ENCODE measurements at places on chromosomes 5 and 9.

- DNase-seq, result no peak
Observed at GRCh38 chr9:74907085-74907484, 19.4 kb upstream of the TRPM6 start.

- no peak for DNase-seq
Observed at GRCh38 chr9:137365552-137366444, 57.2 kb downstream of the EXD3 start.

DNA sequence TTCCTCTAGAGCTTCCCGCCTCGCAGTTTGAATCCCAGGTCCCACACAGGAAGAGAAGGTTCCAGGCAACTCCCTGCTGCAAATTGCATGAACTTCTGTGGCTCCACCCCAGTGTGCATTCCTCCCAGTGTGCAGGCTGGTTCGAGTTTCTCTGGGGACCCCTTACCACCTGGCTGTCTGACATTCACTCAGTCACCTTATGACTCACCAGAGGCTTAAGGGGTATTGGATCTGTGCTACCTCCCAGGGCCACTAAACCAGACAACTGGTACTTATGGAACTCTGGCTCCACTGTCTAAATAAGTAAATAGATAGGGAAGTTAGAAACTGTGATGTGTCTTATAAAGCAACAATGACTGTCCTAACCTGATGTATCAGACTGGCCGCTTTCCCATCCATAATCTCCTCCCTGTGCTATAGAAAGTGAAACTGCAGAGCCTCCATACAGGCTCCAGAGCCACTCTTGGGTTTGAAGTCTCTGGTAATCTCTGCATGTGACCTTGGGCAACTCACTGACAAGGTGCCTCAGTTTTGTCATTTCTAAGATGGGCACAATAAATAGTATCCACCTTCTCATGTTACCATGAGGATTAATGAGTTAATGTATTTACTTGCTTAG lies 720.6 kb downstream of the SEMA5A start:
- DNase-seq, result peak; percentile 57

DNA sequence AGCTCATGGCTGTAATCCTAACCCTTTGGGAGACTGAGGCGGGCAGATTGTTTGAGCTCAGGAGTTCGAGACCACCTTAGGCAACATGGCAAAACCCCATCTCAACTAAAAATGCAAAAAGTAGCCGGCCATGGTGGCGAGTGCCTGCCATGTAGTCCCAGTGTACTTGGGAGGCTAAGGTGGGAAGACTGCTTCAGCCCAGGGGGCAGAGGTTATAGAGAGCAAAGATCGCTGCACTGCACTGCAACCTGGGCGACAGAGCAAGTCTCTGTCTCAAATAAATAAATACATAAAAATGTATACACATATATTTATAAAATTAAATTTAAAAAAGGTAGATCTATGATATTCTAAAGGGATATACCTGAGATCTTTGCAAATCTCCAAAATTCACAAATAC lies 19.4 kb downstream of the ZBTB5 start:
- no peak for DNase-seq

DNA sequence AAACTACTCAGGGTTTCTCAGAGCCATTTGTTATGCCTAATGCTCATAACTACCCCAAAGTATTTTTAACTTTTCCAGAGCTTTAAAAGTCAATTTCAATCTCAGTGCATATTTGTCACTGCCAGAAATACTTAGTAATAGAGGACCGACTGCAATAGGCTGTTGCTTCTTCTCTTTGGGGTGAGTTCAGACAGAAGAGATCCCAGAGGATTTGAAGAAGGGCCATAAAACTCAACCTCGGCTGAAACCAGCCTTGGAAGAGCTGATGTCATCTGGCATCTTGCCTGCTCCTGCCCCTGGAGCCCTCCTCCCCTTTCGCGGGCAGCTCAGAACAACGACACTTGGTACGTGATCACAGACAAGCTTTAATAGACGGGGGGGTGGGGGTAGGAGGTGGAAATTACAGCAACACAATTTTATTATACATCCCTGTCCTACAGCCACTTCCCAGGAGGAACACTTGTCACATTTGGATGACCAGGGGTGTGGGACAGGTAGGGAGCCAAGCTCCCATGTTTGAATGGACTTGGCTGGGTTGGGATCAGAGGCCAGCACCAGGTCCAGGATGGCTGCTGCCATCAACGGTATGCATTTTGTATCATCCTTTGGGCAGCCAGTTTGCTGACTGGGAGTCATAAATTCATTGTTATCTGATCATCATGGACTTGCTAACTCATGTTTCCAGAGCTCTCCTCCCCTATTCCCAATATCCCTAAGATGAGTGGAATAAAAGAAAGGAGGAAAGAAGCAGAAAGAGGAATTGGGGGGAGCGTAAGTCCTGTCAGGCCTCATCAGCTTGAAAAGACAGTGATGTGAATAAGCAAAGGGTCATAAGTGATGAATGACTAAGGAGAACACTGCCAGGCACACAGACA lies 186.6 kb upstream of the PANK3 start:
- no peak for DNase-seq

GRCh38 chr5:35852084-35852734 lies 4.5 kb upstream of the IL7R start:
- peak; percentile 92 for DNase-seq

DNA sequence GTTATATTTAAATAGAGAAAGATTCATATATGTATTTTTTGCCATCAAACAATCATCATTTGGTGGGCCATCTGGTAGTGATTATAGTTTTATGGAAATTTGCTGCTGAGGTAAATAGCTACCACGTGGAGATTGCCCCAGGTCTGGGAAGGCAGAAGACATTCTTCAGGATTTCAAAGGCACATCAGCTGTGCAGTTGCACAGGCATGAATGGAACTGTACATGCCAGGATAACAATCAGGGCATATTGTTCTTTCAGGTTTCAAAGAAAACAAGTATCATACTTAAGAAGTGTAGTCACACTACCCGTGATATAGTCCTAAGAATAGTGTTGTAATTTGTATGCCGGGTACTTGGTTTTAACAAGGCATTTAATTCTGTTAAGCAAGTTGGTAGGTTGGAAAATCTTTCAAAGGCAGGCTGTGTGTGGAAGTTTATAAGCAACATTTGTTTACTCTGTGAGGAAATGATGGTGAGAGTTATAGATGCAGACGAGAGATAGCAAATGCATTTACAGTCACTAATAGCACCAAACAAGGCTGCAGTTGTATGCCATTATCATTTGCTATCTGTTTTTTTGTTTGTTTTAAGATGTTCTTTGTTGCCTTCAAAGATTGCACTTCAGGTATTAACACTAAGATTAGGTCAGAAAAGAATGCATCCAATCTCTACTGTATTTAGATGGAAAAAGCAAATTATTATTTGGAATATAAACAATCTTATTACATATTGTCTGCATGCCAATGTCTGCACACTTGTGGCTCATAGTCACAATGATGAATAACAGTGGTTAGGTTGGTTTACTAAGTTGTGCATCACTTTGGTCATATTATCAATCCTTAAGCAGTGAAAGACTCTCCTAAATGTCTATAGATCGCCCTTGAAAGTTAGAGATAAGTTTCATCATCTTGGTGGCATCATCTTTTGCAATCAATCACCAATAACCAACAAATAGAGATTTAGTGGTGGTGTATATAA lies 55.3 kb downstream of the RPS23 start:
- DNase-seq, result peak; percentile 7

DNA sequence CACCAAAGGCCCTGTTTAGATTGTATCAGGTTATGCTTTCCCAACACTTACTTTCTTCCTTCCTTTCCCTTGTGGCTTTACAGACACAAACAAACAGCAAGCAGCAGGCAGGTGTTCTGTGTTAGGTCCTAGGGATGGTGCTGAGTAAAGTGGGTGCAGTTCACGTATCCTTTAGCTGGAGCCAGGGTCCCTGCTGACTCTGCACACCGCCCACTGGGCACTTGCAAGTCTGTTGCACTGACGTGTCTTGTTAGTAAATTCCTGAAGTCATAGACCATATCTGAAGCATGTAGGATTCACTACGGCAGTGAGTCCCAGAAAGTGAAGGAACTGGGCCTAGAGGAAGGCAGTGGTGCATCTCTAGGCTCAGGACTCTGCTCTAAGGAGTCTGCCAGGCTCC lies 96.5 kb downstream of the DAPK1 start:
- DNase-seq, result no peak

DNA sequence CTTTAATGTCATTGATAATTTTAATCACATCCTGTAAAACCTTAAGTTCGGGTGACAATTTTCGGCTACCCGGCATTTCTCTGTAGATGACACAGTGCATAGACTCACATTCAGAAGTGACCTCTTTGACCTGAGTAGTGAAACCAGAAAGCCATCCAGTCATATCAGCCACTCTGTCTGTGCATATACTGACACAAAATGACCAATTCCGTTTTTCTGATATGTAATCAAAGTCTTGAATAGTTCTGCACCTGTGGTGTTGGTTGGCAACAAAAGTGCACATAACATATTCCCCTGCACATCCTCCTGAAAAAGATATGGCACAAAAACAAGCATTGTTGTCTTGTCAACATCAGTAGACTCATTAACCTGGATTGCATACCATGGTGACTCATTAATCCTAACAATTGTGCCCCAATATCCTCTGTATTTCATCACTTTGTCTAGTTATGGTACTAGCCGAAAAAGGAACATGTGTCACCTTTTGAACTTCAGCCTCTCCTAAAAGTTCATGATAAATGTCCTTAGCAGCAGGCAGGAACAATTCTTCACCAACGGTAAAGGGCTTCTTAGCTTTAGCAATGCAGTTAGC lies 4.6 kb upstream of the HNRNPA0 start:
- peak; percentile 60 for DNase-seq

GRCh38 chr9:125655691-125656410 lies 51.2 kb downstream of the MAPKAP1 start:
- peak; percentile 73 for DNase-seq

DNA sequence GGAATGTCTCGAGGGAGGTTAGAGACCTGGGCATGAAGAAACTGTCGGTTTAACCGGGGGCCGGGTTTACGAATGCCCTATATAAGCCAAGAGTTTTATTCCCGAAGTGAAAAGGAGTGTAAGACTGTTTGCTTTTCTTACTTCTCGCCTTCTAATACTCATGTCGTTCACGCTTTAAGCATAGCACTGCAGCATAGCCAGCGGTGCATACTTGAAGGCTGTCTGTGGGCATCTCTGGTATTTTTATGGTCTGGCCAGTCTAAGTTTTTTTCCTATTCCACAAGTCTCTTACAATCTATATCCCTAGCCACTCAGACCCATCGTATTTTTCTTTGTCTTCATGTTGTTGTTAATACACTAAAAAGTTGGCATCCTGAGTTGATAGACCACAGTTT lies 1.2 kb downstream of the UHRF2 start:
- DNase-seq, result peak; percentile 75

DNA sequence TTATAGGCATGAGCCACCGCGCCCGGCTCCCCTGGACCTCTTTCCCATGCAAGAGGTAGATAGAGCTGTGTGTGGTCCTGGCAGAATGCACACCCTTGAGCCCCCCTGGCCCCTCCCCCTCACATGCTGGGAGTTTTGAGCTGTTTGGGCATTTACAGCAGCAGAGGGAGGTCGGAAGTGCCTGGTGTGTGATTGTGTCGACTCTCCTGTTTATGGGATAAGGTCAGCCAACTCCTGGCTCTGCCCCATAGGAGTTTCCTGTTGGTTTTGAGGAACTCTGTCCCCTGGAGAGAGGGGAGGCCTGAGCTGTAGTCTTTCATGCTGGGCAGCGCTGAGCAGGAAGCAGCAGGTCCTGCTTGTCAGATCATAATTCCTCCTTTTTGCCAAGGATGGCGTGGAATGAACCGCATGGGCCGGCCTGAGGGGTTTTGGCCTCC lies 6.0 kb downstream of the LRRC8A start:
- peak; percentile 77 for DNase-seq

DNA sequence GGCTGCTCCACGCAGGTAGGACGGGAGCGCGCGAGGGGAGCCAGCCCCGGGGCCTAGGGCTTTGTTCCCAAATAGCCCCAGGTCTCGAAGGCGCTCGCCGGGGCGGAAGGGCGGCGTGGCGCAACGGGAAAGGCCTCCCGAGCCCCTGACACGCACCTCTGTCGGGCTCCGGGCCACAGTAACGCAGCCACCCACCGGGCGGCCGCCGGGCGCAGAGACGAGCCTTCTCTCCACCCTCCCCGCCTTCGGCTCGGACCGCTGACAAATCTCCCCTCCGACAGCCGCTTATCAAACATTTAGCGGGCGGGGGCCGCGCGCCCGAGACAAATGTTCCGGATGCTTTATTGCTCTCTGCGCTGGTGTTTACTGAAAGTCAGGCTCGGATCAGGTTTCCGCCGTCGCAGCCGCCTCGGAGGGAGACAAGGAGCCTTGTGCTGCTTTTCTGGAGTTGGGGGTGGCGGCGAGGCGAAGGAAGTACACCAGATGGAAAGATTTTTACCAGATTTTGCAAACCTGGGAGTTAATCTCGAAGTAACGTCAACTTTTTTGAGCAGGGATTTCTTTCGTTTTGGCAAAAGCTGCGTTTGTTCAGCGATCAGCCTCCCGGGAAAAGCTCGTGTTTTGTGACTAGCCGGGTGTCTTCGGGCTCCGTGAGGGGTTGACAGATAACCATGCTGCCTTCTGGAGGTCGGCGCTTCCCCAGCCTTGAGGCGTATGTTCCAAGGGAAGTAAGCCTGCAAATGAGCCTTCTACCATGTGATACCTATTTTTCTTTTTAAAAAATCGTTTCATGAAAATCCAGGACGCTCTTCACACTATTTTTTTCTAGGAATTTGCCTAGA lies 950 bp downstream of the RGMB start:
- DNase-seq, result peak; percentile 79

DNA sequence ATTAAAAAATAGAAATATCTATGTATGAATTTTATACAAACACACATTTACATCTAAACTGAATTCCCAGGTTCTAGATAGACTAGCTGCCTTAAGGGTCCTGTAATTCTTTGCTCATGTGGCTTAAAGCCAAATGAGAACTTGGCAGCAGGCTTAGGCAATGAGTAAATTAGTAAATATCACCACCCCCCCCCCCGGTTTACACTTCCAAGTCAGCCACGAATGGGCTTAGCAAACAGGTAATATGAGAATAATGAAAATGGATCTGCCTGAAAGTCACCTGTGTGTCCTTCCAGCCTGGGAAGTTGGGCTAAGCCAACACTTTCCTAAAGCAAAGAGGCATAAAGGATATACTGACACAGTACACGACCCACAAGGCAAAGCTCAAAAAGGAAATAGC lies 108.6 kb downstream of the KLHL3 start:
- DNase-seq, result no peak

All from M059J (cell line).